ENCODE measurements at places on chromosomes 5 and 9. TPM values are rescaled to one million over a fixed set of nuclear protein-coding genes. Genes with fewer than 3 reads are reported as not detected.

SLC23A1 gene
- 0.18 TPM for polyA plus RNA-seq

PLPPR1 gene
- polyA plus RNA-seq = not detected

TUSC1 gene
- 15.0 TPM for polyA plus RNA-seq

PCDHA11 gene
- not detected for polyA plus RNA-seq

DNA sequence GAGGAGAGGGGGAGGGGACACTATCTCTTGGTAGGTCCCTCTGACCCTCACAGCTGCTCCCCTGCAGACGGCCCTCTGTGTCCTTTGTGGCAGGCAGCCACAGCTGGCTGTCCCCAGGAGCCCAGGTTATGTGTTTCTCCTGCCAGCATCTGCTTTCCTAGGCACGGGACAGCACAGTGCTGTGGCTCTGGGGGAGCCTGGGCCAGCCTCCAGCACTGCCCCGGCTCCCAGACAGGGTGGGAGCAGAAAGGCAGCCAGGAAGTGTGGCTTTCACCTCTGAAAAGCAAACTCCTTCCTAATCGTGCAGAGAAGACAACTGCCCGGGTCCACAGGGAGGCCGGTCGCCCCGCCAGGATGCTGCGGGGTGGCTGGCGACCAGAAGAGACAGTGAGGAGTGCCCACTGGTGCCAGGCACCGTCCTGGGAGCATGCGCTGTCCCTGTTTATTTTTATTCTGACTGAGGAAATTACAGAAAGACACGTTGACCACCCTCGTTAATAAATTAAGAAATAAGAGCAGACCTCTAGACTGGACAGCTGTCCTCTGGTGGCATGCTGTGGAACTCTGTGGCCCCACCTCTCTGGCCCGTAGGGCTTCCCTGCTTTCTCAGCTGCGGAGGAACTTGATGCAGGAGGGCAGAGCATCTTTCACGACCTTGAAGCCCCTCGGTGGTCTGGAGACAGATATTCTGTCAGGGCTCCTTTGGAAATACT is 240.3 kb downstream of the FANCC start:
- DNase-seq = no peak

GRCh38 chr5:41371738-41372137 is 138.7 kb downstream of the PLCXD3 start:
- DNase-seq = no peak

DNA sequence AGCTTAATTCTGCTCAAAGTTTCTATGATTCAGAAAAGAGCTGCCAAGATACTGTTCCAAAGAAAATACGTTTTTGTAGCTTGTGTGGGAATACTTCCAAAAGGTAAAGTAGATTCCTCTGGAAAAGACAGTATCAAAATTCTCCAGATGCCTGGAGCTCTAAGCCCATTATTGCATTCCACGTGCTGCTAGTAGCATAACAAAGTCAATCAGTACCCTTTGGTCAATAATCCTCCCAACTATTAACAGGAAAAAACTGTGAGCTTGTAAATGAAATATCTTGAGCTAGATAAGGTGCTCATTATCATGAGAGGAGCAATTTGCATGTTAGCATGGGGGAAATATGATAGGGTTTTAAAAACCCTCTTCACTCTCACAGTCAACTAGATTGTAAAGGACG is 229.5 kb upstream of the TYRP1 start:
- no peak for DNase-seq

- peak; percentile 84 for DNase-seq
Measured at GRCh38 chr9:128636024-128636390, 20.6 kb downstream of the DYNC2I2 start.

DNA sequence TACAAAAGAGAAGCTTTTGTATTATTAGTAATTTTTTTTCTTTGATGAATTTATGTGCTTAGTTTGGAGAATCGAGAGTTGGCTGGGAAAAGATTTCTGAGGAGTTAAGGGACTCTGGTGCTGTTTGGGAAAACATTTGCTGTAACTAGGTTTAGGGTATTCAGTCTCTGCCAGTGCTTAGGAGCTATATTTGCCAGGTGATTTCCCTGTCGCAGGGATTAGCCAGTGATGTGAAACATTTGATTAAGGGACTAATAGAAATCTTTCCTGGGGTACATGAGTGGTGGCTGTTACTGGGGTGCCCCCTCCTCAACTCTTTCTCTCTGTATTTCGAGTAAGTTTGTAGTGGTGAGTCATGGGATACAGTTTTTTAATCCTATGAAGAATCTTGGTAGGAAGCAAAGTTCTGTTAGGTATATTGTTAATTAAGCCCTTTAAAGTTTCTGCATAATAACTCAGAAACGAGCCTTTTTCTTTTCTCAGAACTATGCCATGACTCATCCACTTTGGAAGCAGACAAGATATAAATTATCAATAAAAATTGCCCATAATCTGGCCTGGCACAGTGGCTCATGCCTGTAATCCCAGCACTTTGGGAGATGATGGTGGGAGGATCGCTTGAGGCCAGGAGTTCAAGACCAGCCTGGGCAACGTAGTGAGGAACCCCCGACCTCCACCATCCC is 18.6 kb downstream of the RGMB start:
- no peak for DNase-seq

DNA sequence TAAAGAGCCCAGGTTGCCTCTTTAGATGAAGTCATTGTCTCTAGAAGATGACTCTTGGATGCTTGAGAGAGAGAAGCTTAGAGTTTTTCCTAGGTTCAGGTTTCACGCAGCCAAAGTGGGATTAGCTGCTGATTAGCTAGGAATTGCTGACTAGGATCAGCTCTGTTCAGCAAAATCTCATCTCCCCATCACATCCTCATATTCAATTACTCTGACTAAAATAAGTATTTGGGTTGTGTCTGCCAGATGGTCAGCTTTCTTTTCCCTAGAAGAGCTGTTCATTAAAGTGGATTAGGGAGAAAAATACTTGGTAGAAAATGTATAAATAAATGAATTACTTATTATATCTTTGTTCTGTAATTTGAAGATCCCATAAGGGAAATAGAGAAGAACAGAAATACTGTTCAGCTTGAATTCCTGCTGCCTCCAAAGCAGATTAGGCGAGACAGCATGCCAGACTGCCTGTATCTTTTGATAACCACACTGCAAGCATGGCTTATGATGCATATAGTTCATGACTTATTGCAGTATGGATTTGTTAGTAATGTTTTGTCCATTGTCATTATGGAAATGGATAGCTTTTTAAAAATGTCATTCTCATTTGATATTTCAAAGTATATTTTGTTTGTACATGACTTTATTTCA is 184.8 kb upstream of the CD180 start:
- no peak for DNase-seq

DNA sequence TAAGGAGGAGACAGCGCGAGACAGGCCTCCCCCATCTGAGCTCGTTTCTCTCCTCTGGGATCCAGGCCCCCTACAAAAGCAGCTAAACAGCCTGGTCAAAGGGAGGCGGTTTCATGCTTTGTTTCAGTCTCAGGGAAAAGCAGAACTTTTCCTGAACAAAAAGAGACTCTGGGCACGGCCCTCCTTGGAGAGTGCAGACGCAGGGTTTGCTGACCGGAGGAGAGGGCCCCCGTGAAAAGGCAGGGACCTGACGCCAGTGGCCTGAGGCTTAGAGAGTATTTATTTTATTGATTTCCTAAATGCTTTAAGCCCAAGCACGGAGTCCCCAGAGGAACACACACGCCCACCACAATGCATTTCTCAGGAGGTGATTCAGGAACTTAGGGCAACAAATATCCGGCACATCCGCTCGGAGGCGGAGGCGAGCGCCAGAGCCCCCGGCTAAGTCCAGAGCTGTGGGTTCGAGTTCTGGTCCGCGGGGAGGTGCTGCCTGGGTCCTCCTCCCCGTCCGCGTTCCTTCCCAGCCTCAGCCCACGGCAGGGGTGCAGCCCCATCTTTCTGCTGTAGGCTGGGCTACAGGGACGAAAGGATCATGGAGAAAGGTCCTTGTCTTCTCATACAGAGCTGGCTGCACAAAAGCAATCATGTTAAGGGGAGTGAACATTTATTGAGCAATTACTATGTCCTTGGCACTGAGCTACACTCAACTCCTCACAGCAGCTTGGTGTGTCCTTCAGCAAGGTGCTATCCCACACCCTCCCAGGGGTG is 40.0 kb downstream of the PTGES start:
- no peak for DNase-seq

GRCh38 chr5:135823881-135824280 is 10.6 kb upstream of the SLC25A48 start:
- no peak for DNase-seq

- DNase-seq = no peak
Measured at GRCh38 chr5:13524936-13525335, 419.6 kb downstream of the DNAH5 start.

DNA sequence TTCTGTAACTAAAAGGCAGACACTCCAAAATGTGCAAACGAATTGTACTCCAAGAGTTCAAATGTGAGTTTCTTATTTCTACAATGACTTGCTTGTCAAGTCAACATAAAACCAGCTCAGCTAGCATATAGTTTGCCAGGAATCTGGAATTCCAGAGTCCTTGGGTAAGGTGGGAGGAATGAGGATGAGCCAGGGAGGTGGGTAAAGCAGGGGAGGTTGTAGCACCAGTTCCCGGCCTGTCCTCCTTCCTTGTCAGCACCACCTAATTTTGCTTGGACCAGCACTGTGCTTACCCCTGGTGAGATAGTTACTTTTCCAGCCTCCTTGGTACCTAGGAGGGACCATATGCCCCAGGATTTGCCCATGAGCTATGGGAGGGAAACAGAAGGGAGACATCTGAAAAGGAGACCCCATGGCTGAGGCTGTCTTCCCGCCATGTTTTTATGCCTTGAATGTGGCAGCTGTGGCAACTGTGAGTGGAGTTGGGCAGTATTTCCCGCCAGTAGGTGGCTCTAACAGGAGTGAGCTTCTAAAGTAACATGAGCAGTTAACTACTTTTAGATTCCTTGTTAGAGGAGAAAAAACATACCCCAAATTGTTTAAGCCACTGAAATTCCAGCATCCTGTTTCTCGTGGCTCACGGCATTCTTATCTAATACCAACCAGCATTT is 302.5 kb downstream of the TENT4A start:
- no peak for DNase-seq

DNA sequence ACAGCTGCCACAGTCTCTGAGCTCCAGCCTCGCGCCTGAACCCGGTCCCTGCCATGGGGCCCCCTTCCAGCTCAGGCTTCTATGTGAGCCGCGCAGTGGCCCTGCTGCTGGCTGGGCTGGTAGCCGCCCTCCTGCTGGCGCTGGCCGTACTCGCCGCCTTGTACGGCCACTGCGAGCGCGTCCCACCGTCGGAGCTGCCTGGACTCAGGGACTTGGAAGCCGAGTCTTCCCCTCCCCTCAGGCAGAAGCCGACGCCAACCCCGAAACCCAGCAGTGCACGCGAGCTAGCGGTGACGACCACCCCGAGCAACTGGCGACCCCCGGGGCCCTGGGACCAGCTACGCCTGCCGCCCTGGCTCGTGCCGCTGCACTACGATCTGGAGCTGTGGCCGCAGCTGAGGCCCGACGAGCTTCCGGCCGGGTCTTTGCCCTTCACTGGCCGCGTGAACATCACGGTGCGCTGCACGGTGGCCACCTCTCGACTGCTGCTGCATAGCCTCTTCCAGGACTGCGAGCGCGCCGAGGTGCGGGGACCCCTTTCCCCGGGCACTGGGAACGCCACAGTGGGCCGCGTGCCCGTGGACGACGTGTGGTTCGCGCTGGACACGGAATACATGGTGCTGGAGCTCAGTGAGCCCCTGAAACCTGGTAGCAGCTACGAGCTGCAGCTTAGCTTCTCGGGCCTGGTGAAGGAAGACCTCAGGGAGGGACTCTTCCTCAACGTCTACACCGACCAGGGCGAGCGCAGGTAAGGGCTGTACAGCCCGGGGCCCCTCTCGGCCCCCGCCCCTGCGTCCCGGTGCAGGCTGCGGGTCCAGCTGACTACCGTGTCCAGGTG is 509 bp downstream of the LVRN start:
- peak; percentile 76 for DNase-seq

Data from right cardiac atrium (tissue), 5 donors.